Lower lobe of right lung (tissue), 2 donors: ENCODE measurements at places on chromosomes 16 and 17.

DNA sequence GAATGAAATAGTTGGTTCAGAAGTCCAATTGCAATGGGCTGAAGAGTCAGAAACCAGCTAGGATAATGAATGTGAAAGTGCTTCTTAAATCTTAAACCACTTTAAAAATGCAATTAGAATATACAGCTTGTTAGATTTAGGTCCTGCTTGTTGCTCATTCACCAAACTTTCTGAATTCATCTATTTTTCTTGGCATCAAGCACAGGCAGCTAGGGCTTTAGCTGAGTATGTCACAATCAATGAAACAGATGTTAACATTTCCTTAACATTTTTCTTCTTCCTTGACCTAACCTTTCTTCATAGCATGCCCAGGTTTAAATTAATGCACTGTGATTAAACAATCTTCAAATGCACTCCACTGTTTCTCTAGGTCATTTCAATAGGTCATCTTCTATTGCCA lies 14.4 kb downstream of the KIF2B start:
- no peak for DNase-seq

- no peak for DNase-seq
Measured at GRCh38 chr17:15247891-15248529, 17.1 kb downstream of the PMP22 start.

DNA sequence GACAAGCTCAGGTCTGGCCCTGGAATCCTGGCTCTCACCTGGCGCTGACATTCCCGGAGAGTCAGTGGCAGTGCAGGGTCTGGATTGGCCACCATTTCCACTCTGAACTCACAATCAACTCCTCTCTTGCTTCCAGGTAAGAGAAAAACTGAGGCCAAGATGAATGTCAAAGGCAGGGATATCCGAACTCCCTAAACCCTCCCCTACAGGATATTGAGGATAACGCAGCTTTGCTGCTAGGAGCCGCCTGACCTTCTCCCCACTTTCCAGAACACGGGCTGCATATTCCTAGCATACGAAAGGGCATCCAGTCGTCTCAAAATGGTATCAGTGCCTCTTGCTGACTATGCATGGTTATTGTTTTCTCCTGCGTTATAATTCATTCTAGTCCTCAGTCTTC lies 473.4 kb downstream of the SOX9 start:
- DNase-seq: no peak

- DNase-seq: no peak
Measured at GRCh38 chr17:54009502-54009901, 186.8 kb downstream of the KIF2B start.

GRCh38 chr16:57609541-57610401 lies 18.7 kb upstream of the ADGRG1 start:
- no peak for DNase-seq

DNA sequence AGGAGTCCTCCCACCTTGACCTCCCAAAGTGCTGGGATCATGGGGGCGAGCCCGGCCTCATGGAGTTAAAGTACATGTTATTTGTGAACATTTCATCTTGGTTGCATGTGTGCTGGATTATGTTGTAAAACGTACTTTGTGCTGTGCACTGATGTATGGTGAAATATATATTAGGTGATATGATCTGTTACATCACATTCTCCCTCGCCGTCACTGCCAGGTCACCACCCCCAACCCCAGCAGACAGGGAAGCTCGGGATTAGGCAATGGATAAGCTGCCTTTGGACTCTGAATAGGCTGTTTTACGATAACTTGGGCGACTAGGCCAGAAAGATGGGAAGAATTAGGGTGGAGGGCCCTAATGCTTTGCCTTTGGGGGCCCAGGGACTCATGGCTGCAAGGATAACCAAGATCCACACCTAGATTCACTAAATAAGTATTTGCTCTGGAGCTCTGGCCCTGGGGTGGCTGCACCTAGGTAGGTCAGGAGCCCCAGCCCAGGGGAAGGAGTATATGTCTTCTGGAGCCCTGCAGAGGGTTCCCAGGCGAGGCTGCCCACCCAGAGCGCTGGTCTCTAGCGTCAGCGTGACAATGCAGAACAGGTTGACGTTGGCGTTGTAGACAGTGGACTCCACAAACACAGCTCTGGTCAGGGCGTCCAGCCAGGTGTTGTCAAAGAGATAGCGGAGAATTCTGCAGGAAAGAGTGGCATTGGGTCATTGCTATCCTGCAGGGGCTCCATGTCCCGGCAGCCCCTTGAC lies 27.1 kb upstream of the GCSH start:
- no peak for DNase-seq

- no peak for DNase-seq
Measured at GRCh38 chr16:27476240-27476639, 73.5 kb downstream of the GTF3C1 start.

- no peak for DNase-seq
Measured at GRCh38 chr17:64607862-64608565, 54.1 kb downstream of the SMURF2 start.

GRCh38 chr17:73297934-73298861 lies 13.6 kb downstream of the CDC42EP4 start:
- DNase-seq: no peak

GRCh38 chr17:79192503-79193351 lies 118.1 kb downstream of the ENGASE start:
- no peak for DNase-seq

DNA sequence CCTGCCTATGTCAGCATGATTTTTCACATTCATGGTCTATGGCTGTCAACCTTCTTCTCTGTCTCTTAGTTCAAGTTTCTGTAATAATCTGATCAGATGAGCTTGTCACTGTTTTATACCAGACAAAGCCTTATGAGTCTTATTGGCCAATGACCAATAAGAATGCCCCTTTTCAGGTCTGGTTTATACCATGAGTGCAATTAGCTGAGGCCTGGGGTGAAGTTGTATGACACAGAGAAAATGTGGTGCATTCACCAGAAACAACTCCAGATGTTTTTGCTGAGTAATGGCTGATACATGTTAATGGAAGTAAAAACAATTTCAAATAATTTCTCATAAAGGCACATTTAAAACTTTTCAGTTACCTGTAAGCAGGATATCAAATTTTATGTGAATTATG lies 218.6 kb upstream of the CDH8 start:
- DNase-seq: no peak

DNA sequence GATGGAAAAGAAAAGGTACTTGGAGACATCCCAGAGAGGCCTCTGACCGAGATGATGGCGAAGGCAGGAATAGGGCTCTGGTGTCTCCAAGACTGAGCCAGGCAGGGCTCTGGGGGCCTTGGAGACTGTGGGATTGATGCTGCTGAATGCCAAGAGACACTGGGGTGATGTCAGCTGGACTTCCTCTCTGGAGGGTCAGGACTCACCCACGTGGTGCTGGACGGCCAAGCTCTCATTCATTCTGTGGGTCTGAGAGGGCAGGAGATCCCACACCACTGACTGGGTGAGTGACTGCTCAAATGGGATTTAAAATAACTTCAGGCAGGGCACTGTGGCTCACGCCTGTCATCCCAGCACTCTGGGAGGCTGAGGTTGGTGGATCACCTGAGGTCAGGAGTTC lies 64.8 kb downstream of the NT5M start:
- DNase-seq: peak; percentile 23

DNA sequence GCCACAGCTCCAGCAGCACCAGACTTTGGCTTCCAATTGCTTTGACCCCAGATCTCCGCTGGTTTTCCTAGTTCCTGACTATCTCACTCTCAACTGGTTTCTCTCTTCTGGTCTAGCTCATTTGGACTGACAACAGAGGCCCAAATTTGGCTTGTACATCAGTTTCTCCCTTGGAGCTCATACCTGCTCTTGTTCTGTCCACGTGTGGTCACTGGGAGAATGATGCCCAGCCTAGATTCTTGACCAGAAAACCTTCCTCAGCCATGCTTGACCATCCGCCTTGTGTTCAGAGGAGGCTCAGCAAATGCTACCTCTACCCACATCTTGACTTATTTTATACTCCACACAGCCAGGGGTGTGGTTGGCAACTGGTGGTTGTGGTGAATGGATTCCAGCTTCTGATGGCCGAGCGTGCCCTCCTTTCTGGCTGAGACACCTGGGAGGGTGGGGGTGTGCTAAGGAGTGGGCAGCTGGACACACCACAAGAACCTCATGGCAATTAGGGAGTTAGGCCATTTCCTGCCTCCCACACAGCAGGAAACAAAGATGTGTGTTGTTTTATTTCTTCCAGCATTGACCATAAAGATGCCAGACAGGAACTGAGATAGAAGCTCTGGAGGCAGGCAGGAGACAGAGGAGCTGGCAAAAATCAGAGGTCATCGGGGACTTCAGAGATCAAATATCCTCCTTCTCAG lies 93.8 kb upstream of the FAM20A start:
- DNase-seq: no peak

DNA sequence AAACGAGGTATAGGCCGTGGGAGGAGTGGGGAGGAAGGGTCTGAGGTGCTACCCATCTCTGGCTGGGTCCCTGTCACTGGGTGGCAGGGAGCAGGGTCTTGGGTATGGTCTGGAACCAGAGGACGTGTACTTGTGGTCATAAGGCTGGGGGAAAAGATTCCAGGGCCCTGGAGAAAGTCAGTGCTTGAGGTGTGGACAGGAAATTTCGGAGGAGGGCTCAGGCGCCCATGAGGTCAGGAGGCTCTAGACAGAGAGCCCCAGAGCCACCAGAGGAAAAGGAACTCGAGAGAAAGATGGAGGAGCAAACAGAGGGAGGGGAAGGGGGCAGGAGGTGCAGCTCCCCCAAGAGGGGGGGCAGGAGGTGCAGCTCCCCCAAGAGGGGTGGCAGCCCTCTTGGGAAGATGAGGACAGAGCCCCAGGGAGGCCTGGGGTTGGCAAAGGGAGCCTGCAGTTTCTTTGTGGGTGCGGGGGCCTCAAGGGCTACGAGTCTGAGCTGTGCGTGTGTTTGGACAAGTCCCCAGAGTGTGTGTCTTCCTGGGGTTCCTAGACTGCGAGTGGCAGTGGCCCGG lies 683 bp upstream of the SLC7A6 start:
- DNase-seq: no peak

GRCh38 chr17:82603981-82604448 lies 44.2 kb downstream of the WDR45B start:
- DNase-seq: peak; percentile 91

- no peak for DNase-seq
Measured at GRCh38 chr16:27365142-27366089, 36.6 kb upstream of the IL21R start.

DNA sequence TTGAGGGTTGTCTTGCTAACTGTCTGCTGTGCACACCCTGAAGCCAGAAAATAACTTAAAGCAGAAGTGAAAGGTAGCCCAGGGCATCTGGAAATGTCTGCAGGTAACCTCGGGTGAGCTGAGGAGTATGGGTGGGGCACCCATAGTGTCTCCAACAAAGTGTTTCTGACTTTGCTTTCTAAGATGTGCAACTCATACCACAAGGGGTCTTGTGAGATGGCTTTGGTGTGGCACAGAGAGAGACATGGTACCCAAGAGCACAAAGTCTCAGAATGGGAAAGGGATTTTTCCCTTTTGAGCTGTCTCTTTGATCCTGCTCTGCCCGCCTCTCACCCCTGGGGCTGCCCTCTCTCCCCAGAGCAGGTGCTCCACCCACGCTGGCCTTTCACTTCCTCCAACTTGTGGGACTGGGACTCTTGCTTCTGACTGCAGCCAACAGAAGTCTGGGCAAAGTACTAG lies 6.9 kb downstream of the CHD9 start:
- peak; percentile 73 for DNase-seq

- peak; percentile 93 for DNase-seq
Measured at GRCh38 chr17:48048384-48049126, 396 bp downstream of the NFE2L1 start.

GRCh38 chr17:6554342-6554741 lies 2.0 kb downstream of the PITPNM3 start:
- no peak for DNase-seq

DNA sequence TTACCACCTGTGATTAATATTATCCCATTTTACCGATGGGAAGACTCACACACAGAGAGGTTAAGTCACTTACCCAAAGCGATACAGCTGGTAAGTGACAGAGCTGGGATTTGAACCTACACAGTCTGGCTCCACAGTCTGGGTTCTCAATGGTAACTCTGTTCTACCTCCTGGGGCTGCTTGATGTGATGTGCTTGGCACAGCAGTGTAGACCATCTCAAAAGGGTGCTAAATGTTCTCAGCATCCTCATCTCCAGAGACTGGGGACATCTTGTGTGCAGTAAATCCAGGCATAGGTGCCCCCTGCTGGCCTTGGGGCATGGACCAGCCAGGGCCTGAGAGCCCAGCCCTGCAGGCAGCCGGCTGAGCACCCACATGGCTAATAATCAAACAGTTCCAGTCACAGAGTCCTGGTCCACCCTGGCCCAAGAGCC lies 15.4 kb upstream of the KATNB1 start:
- DNase-seq: no peak

DNA sequence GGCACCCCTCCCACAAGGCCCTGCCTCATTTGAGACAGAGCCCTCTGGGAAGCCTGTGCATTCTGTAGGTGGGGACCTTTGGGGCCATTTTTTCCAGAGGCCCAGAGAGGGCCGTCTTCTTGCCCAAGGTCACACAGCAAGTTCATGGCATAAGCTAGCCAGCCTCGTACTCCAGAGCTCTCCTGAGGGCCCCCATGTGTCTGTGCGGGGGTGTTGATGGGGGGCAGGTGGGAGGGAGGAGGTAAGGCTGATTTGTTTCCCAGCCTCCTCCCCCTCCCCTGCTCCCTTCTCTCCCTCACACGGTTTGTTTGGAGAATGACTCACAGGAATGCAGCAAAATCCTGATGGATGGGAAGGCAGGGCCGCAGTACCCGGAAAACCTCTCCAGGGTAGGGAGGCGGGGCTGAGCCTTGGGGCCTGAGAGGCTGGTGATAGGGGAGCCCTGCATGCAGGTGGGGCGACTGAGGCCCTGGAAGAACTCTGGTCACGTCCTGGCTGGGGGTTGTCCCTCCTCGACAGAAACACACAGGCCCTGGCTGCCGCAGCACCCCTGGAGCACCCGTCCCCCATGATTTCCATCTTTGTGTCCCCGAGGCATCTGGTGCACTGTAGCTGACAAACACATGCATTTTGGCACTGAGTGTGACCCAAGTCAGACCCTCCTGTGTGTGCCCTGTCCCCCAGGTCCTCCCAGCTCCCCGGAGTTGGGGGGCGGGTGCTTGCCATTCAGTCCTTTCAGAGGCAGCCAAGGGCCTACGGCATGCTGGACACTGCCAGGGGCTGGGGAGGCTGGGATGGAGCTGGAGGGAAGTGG lies 29.7 kb downstream of the RAI1 start:
- peak; percentile 92 for DNase-seq

DNA sequence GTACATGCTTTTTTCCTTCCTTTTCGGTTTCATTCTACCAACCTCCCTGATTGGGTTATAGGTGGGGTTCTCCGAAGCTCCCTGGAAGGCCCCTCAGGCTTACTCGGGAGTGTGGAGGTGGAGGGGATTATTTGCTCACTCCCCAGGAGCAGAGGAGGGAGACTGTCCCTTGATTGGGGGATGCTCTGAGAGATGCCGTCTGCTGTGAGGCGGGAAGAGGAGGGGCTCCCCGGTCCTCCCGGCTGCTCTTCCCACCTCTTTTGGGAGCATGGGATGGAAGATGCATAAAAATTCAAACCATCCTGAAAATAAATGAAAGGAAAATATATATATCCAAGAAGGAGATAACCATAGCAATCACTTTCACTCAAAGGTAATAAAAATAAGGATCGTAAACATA lies 16.1 kb upstream of the RPTOR start:
- no peak for DNase-seq

GRCh38 chr17:17051380-17051779 lies 9.1 kb downstream of the MPRIP start:
- DNase-seq: no peak
